ENCODE measurements at places on chromosomes 1 and 21.

DNA sequence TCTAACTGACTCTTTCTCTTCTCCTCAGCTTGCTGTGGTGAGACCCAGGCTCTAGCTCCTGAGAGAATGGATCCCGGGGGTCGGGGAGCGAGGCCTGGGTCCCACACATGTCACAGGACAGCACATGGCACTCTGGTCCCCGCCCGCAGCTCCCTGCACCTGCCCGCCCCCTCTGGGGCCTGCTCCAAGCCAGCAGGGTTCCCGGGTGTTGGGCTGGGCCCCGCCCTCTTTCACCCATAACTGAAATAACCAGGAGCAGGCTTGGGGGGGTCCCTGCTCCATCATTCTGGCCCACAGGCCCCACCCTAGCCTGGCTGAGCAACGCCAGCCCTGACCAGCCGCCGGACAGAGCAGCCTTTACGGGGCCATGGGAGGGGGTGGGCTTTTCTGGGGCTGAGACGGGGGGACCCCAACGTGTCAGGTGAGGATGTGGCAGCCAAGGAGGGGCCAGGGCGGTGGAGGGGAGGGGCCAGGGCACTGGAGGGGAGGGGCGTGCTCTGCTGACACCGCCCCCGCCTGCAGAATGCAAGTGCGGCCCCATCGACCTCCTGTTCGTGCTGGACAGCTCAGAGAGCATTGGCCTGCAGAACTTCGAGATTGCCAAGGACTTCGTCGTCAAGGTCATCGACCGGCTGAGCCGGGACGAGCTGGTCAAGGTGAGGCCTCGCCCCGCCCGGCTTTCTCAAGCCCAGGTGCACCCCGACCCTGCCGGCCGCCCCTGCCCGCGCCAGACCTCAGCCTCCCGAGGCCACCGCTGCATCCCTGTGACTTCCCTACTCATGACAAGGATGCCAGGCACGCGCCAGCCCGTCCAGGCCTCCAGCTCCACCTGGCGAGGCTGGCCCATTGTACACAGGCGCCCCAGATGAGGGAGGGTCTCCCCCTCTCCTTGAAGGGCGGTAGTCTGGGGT, 19.4 kb downstream of the COL6A1 start:
- DNase-seq: no peak

GRCh38 chr21:46504666-46505065, 46.0 kb downstream of the DIP2A start:
- no peak for DNase-seq

DNA sequence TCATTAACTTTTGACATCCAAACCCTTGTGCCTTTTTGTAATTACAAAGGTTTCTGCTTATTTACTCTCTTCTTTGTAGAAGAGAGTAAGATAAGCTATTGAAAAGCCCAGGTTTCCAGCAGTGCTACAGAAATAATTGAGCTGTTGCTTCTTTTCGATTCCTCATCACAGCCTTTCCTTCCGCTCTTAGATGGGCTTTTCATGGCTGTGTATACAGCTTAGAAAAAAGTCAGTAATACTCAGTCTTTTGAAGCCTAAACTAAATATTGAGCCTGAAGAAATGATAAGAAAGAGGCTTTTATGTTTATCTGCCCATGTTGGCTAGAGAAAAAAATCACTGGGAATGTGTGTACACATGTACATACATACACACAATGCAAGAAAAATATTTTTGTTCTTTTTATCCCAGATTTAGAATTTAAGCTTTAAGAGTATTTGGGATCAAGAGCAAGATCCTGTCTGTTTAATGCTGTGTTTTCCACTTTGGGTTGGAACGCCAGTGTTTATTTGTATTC, 172.4 kb downstream of the VPS13D start:
- DNase-seq: no peak

GRCh38 chr1:176384841-176385240, 78.1 kb upstream of the PAPPA2 start:
- no peak for DNase-seq

DNA sequence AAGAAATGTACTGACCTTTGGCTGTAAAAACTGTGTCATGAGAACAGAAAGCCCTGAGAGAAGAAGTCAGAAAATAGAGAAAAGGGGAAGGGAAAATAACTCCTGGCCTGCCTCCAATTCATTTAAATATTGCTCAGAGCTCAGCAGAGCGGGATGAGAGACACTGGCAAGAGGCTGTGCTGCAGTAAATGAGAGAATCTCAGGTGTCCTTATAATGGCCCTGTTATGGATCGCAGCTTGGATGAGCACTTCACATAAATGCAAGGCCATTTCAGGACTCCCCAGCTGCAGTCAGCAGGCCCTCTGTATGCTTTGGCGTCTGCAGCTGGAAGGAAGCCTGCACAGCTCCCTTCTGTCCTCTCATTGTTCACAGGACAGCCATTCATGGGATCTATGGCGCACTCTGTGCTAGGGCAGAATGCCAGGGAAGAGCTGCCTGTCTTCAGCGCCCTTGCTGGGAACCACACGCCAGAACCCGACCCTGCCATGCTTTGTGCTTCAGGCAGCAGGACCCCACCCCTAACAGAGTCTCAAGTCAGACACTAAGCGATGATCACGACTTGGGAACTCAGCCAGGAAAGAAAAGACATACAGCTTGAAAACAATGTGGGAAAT, 20.7 kb upstream of the ABCB10 start:
- peak; percentile 62 for DNase-seq

DNA sequence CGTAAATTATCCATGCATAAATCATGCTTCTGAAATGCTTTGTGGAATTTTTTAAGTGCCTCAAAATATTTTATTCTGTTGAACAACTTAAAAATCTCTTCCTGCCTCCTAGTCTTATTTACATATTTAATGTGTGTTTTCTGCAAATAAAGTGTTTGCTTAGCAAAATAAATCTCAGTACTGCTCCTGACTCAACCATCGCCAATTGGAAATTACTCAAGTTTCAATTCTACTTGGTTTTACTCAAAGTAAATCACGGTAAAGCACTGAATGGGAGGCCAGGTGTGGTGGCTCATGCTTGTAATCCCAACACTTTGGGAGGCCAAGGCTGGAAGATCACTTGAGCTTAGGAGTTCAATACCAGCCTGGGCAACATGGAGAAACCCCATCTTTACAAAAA, 152.2 kb upstream of the NR5A2 start:
- DNase-seq: no peak

DNA sequence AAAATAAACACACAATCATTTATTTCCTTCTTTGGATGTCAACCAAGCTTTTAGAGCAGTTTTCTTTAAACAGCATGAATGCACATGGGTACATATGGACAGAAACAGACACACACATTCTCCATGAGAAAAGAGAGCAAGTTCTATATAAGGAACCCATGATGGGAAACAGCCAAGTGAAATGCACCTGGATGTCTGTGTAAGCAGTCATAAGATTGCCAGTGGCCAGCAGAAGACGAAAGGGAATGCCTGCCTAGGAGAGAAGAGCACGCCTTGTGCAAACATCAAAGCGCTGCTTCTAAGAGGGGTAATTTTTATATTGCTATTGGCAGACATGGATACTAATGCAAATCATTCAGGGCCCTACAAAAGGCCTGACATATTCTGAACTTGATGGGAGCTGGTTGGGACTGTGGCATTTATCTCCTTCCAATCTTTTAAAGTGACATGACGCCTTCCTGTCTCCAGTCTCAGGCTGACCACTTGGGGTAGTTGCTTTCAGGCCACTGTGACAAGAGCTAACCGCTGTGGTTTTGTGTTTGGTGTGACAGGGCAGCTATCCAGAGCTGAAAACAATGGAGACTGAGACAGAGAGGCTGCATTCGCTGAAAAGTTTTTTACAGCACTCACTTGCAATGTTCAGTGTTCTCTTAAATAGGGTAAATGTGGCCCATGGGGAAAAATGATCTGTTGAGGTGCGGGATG, 75.0 kb upstream of the DPT start:
- no peak for DNase-seq

DNA sequence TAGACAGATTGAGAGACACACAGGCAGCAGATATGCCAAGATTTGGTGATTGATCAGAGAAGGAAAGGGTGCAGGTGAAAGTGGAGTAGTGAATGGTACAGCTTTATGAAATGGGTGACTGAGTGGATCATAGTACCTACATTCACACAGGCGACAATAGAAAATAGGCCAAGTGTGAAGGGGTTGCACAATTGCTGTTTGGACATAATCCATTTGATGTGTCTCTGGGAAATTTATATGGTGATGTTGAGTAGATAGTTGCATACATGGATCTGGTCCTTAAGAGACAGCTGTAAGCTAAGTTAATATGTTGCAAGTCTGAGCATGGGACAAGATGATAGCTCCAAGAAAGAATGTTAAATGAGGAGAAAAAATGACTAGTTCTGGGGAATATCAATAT, 118.6 kb upstream of the COP1 start:
- DNase-seq: no peak

DNA sequence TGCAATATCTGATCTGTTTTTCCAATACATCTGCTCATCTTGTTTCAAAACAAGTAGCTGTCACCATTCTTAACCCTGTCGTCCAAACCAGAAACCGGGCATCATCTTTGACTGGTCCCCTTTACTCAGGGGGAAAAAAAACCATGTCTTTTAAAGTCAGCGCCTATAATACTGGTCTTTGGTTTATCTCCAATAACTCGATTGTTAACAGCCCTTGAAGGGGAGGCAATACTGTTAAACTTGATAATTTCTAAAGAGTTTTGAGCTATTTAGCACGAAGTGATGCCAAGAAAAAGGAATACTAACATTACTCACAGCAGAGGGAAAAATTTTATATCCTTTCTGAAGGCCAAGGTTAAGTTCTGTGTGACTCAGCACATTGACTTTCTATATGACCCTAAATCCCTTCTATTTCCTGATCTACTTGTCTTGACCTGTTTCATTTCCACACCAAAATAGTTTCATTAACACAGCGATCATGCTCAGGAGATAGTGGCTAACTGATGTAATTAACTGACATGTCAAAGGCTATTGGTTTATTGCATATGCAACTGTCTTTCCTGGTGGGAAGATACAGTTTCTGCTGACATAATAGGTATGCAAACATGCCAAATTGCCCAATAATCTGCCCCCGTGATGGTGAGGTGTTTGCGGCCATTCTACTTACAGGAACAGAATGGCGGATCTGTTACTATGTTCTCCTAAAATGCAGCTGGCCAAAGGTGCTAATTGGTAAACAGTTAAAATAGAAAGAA, 59.1 kb downstream of the NFIA start:
- DNase-seq: peak; percentile 76

DNA sequence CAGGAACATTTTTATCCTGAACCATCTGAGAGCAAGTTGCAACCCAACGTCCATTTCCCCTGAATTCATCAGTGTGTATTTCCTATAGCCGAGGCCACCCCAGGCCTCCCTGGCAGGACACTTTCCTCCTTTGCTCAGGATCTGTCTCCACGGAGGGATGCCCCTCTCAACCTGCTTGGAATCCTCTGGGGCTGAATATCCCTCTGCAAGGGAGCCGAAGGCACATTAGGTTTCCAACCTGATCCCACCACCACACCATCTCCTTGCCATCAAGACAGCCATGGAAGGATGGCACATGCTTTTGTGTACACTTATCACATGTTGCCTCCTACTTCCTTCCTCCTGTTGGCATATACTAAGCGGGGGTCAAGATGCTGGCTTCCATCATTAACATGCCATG, 74.8 kb upstream of the EDN2 start:
- DNase-seq: no peak

DNA sequence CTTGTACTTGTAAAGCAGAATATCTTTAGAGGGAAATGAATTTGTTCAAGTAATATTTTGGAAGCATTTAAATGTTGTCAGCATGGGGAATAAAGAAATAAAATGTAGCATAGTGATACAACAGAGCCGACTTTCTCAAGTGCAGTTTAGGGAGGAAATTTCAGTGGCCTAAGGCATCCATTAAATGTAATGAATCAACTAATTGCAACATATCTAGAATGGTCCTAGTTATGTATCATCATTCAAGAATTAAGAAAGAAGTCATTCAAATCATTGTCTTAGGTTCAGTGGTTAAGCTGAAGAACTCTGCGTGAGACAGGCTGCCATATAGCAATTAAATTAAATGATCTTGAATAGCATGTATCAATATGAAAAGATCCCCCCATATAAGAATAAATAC, 360.7 kb downstream of the TBX15 start:
- peak; percentile 1 for DNase-seq

- DNase-seq: peak; percentile 65
Observed at GRCh38 chr1:45306319-45306718, 20.4 kb upstream of the HPDL start.

GRCh38 chr1:226092965-226093364, 30.4 kb downstream of the H3-3A start:
- DNase-seq: peak; percentile 61

GRCh38 chr1:214550857-214551435, 456 bp downstream of the PTPN14 start:
- DNase-seq: peak; percentile 81

- DNase-seq: no peak
Observed at GRCh38 chr1:231070758-231071444, 30.8 kb upstream of the FAM89A start.

- no peak for DNase-seq
Observed at GRCh38 chr1:181169281-181169865, 80.9 kb downstream of the IER5 start.

DNA sequence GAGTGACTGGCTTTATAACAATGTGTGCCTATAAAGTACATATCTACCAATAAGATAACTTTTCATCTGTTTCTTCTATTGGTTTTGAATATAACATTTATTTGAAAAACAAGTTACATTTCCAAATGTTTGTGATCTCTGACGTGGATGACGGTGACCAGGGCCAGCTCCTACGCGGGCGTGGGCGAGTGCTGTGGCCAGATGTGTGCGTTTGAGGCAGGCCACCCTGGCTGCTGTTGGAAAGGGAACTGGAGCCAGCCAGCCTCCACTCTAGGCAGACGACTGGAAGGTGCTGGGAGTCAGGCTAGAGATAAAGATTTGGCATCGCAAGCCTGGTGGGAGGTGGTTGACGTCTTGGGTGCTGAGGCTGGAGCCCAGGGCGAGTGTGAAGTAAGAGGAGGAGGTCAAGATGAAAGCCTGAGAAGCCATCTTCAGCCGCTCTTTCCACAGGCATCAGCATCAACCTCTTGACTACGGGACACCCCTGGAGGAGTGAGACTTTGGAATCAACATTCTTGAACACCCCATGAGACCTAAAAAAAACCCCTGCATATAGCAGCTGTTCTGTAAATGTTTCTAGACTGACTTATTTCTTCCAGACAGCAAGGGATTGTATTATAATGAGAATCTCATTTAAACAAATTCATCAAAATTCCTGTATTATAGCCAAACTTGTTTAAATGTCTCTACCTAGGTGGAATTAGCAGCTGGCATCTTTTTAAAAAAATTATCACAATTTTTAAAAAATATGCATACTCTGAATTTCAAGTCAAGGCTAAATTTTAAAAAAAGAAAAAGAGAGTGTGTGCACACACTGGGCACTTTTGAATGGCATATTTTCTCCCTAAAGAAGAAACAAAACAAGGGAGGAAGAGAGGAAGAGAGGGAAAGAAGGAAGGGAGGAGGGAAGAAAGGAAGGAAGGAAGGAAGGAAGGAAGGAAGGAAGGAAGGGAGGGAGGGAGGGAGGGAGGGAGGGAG, 112.5 kb upstream of the SLC44A3 start:
- DNase-seq: no peak
